ENCODE measurements at places on chromosomes 11 and 22. TPM values are rescaled to one million over a fixed set of nuclear protein-coding genes. Genes with fewer than 3 reads are reported as not detected.
A peak's percentile ranks its signal among the peaks of the same experiment; 100 is the strongest.

DNA sequence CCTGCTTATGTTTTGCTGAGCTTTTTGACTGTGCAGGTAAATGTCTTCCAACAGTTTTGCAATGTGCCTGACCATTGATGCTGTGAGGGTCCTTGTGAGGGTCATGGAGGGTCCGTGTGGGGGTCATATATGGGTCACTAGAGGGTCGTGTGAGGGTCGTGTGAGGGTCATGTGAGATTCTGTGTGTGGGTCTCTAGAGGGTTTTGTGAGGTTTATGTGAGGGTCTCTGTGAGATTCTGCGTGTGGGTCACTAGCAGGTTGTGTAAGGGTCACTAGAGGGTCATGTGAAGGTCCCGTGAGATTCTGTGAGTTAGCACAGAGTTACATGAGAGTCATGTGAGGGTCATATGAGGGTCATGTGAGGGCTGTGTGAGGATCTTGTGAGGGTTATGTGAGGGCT, 263.9 kb upstream of the B3GAT1 start:
- peak; percentile 22 for DNase-seq

DNA sequence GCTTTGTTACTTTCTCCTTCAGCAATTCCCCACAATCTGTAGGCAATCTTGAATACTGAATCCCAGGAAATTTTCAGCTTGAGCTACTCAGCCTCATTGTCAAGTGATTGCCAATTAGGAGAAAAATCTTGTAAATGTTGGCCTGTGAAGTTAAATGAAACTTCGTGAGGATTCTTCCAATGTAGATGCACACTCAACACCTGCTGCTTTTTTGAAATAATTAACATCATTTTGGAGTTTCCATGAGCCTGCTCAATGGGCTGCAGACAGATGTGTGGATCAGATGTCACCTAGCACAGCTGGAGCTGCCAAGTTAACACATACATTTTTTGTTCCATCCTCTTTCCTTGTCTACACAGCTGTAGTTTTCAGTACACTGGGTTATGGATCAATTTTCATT, 645.6 kb upstream of the LUZP2 start:
- no peak for DNase-seq

DNA sequence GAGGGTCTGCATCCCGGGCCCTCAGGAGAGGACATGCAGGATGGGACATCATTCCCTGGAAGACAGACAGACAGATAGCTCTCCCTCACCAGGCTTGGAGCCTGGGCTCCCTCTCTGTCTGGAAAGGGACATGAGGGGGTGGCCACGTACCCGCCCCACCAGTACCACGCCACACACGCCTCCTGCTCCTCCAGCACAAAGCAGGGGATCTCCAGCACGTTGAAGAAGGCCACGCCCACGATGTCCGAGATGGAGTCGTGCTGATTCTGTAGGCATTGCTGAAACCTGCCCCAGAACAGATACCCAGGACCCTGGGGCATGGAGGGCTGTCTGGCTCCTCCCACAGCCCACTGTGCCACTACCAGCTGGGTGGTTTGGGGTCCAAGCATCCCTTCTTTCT, 2.2 kb downstream of the PLA2G3 start:
- DNase-seq = no peak

DNA sequence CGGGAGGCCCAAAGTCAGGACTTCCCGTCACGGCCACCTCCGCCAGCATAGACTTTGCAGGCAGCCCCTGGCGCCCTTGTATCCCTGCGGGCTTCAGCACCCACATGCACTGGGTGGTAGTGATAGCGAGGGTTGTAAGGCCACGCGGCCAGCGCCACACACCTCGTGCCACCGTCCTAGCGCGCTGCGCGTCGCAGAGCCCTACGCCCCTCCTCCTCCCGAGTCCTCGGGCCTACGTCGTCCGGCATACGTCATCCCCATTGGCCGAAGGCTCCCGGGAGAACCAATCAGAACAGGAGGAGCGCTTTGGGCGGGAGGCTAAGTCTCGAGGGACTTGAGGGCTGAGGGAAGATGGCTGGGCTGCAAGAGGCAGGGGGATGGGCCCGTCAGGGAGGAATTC, 1.3 kb upstream of the BTBD18 start:
- DNase-seq = no peak

Gene DEUP1
- not detected for total RNA-seq

Gene PHRF1
- 16.1 TPM for total RNA-seq

DNA sequence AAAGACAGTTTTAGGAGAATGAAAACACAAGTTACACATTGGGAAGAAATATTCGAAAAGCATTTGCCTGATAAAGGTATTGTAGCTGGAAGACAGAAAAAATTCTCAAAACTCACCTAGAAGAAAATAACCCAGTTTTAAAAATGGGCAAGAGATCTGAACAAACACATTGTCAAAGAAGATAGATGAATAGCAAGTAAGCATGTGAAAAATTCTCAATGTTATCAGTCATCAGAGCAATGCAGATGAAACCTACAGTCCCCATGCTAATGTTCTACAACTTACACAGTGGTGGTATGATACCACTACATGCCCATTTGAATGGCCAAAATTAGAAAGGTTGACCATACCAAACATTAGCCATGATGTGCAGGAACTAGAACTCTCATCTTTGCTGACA, 29.4 kb downstream of the PPARA start:
- DNase-seq = no peak

Gene WT1
- 1.8 TPM for total RNA-seq

GRCh38 chr11:47438721-47439120, 10.2 kb downstream of the RAPSN start:
- no peak for DNase-seq

- no peak for DNase-seq
Observed at GRCh38 chr22:23722724-23723123, 28.2 kb downstream of the ZNF70 start.

Gene OSBPL5
- total RNA-seq = 28.1 TPM

DNA sequence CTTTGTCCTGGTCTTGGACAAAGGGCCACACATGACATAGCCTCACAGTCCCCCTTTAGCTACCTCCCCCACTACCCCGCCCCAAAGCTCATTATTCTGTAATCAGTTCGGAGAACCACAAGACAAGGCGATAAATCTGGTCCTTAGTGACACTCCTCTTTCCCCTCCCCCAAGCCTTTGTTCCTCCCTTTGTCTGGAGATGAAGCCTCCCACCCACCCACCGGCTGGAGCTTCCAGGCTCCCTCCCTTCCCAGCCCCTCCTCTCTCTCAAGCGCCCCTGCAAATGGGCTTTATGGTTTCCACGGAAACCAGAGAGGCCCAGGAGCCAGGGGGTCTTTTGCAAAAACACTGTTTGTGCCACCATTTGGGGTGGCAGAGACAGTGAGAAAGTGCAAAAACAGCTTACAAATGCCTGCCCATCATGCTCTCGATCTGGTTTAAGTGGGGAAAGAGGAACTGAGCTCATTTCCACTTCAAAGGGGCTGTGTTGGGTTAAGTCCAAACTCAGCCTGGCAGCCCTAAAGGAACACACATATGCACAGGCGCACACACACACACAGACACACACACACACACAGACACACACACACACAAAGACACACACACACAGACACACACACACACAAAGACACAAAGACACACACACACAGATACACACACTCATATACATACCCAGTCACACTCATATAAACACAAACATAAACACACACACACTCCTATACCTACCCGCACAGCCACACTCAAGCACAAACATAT, 23.5 kb downstream of the APLNR start:
- DNase-seq = no peak

GRCh38 chr22:49052023-49052538, 775.6 kb downstream of the BRD1 start:
- no peak for DNase-seq

Gene PGR
- 10.7 TPM for total RNA-seq
